A549 treated with ZK216348 at 1 μM for 4 hours (cell line): ENCODE measurements at places on chromosomes 6 and 20. TPM values are rescaled to one million over a fixed set of nuclear protein-coding genes. Genes with fewer than 3 reads are reported as not detected.

The FKBP5 gene
- 54.6 to 94.6 TPM (median 68.1 TPM) in 5 replicates for total RNA-seq

The DAAM2 gene
- total RNA-seq = 0.02 to 0.04 TPM in 2 of 5 replicates, not detected in the others

The SEL1L2 gene
- not detected in 5 replicates for total RNA-seq

The C2 gene
- total RNA-seq = 0.33 to 0.47 TPM in 2 of 5 replicates, not detected in the others

The SKIC2 gene
- 15.8 to 30.9 TPM (median 25.7 TPM) in 5 replicates for total RNA-seq

The SIM1 gene
- not detected in 5 replicates for total RNA-seq

The FKBP1C gene
- 1.6 to 2.3 TPM (median 1.9 TPM) in 5 replicates for total RNA-seq

The IRF4 gene
- total RNA-seq = 0.15 to 2.0 TPM (median 0.40 TPM) in 5 replicates

The LSM2 gene
- total RNA-seq = 52.1 to 67.9 TPM (median 59.7 TPM) in 5 replicates

The ASIP gene
- not detected in 5 replicates for total RNA-seq

The MOG gene
- total RNA-seq = not detected in 5 replicates

The SCRT2 gene
- not detected in 5 replicates for total RNA-seq

The NT5E gene
- total RNA-seq = 23.6 to 41.5 TPM (median 34.0 TPM) in 5 replicates

The OPRL1 gene
- 0.46 to 0.98 TPM (median 0.70 TPM) in 5 replicates for total RNA-seq

The ZC2HC1B gene
- not detected in 5 replicates for total RNA-seq

The GUCA1A gene
- total RNA-seq = not detected in 5 replicates

The CLPSL1 gene
- not detected in 5 replicates for total RNA-seq

The PHACTR3 gene
- not detected in 5 replicates for total RNA-seq

The PDCD2 gene
- 51.6 to 67.7 TPM (median 54.1 TPM) in 5 replicates for total RNA-seq

The AKAP7 gene
- 1.2 to 3.5 TPM (median 3.1 TPM) in 5 replicates for total RNA-seq

The SFTA2 gene
- not detected in 5 replicates for total RNA-seq

The MICAL1 gene
- total RNA-seq = 11.5 to 19.5 TPM (median 15.3 TPM) in 5 replicates
